Activated CD8-positive, alpha-beta memory T cell treated with anti-CD3 and anti-CD28 coated beads, Interleukin-2, amount 10 ng/mL, durations not matched to agents 7 days and 5 days (primary cell): ENCODE measurements at places on chromosomes 3 and 15.

GRCh38 chr15:26864664-26865191, 2.1 kb upstream of the GABRA5 start:
- no peak overlapping the region for H3K27ac ChIP-seq
- no peak for DNase-seq
- peaks cover 25% of the 10 kb centered on the region for H3K27me3 ChIP-seq
- no peak overlapping the region for H3K4me3 ChIP-seq

GRCh38 chr3:107241217-107241616, 136.0 kb upstream of the CCDC54 start:
- H3K4me3 ChIP-seq: peak overlapping the region; percentile 88
- peaks cover 20% of the 10 kb centered on the region for H3K4me1 ChIP-seq
- peak; percentile 44 for DNase-seq
- H3K27me3 ChIP-seq: peaks cover 3% of the 10 kb centered on the region
- peaks cover 2% of the 10 kb centered on the region for H3K36me3 ChIP-seq

- H3K27ac ChIP-seq: no peak overlapping the region
- DNase-seq: no peak
- H3K4me1 ChIP-seq: no peaks in the 10 kb centered on the region
- H3K4me3 ChIP-seq: no peak overlapping the region
- no peaks in the 10 kb centered on the region for H3K36me3 ChIP-seq
These were observed 33.6 kb upstream of the LRRN1 start for GRCh38 chr3:3765661-3766060.

DNA sequence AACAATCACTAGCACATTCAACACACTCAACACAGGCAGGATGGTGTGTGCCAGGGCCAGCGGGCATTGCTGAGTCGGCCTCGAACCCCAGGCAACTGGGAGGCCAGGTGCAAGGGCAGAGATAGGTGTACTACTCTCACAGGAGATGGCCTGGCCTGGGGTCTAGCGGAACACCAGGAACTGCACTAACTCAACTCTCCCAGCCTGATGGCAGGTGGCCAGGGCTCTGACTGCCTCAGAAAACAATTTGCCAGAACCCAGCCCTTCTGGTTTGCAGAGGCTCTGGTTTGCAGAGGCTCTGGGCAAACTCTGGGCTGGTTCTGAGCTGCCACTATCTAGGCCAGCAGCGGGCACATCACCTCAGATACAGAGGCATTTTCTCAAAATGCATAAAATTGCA, 229.2 kb upstream of the CHRNA7 start:
- H3K27ac ChIP-seq: no peak overlapping the region
- no peak overlapping the region for H3K4me3 ChIP-seq
- DNase-seq: no peak
- no peaks in the 10 kb centered on the region for H3K27me3 ChIP-seq
- no peaks in the 10 kb centered on the region for H3K36me3 ChIP-seq

DNA sequence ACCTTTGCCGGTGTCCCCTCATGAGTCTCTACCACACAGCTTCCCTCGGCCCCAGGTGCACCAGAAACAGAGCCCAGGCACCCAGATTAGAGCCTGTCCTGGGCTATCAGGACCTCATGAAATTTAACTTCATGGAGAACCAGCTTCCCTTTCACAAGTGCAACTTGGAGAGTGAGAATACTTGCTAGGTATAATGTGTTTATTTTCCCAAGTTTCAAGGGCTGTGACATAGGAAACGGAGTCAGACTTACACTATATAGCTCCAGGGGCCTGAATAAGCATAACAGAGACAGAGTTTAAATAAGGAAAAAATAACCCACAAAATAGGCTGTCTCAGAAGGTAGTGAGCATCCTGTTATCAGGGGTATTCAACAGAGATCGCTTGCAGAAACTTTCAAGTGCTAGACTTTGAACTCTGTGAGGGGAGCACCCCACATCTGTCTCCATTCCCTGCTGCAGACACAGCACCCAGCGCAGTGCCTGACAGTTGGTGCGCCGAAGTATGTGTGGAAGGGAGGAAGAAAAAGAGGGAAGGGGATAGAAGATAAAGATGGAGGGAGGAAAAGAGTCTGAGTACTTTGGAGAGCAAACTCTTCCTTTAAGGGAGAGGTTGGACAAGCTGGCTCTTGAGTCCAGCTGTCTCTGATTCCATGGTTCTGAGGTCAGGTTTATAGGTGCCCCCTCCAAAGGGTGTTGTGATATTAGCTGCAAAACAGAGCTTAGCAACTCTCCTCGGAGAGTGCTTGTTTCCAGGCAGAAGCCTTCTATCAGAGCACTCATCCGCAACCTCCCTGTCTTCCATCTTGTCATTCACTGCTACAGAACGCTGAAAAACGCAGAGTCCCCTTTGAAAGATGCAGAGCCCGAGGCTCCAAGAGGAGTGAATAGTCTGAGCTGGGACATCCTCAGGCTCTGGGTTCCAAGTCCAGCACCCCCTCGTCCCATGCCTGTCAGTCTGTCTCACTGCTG, 84.8 kb downstream of the CPN2 start:
- peaks cover 19% of the 10 kb centered on the region for H3K4me1 ChIP-seq
- H3K36me3 ChIP-seq: no peaks in the 10 kb centered on the region
- no peak overlapping the region for H3K4me3 ChIP-seq

GRCh38 chr3:126781889-126782491, 78.0 kb downstream of the CHCHD6 start:
- H3K27ac ChIP-seq: no peak overlapping the region
- no peaks in the 10 kb centered on the region for H3K27me3 ChIP-seq
- H3K36me3 ChIP-seq: no peaks in the 10 kb centered on the region
- H3K4me1 ChIP-seq: peaks cover 3% of the 10 kb centered on the region

- H3K4me1 ChIP-seq: no peaks in the 10 kb centered on the region
- H3K36me3 ChIP-seq: no peaks in the 10 kb centered on the region
- peaks cover 9% of the 10 kb centered on the region for H3K27me3 ChIP-seq
- no peak for DNase-seq
These were observed 60.5 kb upstream of the KY start for GRCh38 chr3:134711284-134711683.

- H3K27ac ChIP-seq: no peak overlapping the region
- no peaks in the 10 kb centered on the region for H3K4me1 ChIP-seq
- no peaks in the 10 kb centered on the region for H3K36me3 ChIP-seq
- no peak for DNase-seq
These were observed 345.7 kb upstream of the C2CD4B start for GRCh38 chr15:62510791-62511190.

GRCh38 chr15:62436235-62436634, 271.1 kb upstream of the C2CD4B start:
- no peaks in the 10 kb centered on the region for H3K36me3 ChIP-seq
- H3K4me1 ChIP-seq: no peaks in the 10 kb centered on the region
- no peak overlapping the region for H3K27ac ChIP-seq
- no peak for DNase-seq

DNA sequence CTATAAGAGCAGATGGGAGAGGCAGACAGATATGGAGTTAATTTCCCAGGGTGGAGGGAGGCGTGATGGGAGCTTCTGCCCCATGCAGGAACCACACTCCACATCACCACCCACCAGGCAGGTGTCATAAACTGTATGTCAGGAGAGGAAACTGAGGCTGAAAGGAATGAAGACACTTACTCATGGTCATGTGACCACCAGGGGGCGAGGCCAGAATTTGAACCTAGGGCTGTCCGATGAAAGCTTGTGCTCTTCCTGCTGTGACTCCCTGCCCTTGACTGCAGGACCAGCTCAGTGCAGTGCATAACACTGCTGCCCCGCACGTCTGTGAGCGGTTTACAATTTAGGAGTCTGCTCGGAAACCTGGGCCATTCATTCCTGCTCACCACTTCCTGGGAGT, 28.8 kb downstream of the NUP210 start:
- no peak overlapping the region for H3K4me3 ChIP-seq
- no peaks in the 10 kb centered on the region for H3K27me3 ChIP-seq
- no peak for DNase-seq
- peaks cover 54% of the 10 kb centered on the region for H3K36me3 ChIP-seq
- no peak overlapping the region for H3K27ac ChIP-seq

- no peak for DNase-seq
- H3K27ac ChIP-seq: no peak overlapping the region
- peaks cover 27% of the 10 kb centered on the region for H3K36me3 ChIP-seq
- H3K4me1 ChIP-seq: peaks cover 28% of the 10 kb centered on the region
- H3K27me3 ChIP-seq: no peaks in the 10 kb centered on the region
These were observed 27.1 kb upstream of the P4HTM start for GRCh38 chr3:48962939-48963338.
